Peyer's patch (tissue), 4 donors: ENCODE measurements at places on chromosomes 4 and X. TPM values are rescaled to one million over a fixed set of nuclear protein-coding genes. Genes with fewer than 3 reads are reported as not detected.

The CRMP1 gene
- total RNA-seq = 1.5 TPM

The NWD2 gene
- not detected for total RNA-seq

The GNRHR gene
- not detected for total RNA-seq

The GYG2 gene
- 0.70 TPM for total RNA-seq

The TMEM192 gene
- 6.2 TPM for total RNA-seq

The PAGE1 gene
- total RNA-seq = not detected

- DNase-seq = no peak
Measured at GRCh38 chrX:37763400-37763799, 16.5 kb upstream of the CYBB start.

The COX7B2 gene
- not detected for total RNA-seq

- no peak for DNase-seq
Measured at GRCh38 chrX:150219374-150220185, 143.5 kb upstream of the MAMLD1 start.

The SPARCL1 gene
- total RNA-seq = 116 TPM

The HTN3 gene
- not detected for total RNA-seq

GRCh38 chr4:169996379-169997240, 29.6 kb downstream of the MFAP3L start:
- DNase-seq = no peak

- no peak for DNase-seq
Measured at GRCh38 chr4:112818594-112818965, 181.6 kb downstream of the LARP7 start.
